Pons (tissue), 1 donor: ENCODE measurements at places on chromosomes 1 and 21.
A peak's percentile ranks its signal among the peaks of the same experiment; 100 is the strongest.

DNA sequence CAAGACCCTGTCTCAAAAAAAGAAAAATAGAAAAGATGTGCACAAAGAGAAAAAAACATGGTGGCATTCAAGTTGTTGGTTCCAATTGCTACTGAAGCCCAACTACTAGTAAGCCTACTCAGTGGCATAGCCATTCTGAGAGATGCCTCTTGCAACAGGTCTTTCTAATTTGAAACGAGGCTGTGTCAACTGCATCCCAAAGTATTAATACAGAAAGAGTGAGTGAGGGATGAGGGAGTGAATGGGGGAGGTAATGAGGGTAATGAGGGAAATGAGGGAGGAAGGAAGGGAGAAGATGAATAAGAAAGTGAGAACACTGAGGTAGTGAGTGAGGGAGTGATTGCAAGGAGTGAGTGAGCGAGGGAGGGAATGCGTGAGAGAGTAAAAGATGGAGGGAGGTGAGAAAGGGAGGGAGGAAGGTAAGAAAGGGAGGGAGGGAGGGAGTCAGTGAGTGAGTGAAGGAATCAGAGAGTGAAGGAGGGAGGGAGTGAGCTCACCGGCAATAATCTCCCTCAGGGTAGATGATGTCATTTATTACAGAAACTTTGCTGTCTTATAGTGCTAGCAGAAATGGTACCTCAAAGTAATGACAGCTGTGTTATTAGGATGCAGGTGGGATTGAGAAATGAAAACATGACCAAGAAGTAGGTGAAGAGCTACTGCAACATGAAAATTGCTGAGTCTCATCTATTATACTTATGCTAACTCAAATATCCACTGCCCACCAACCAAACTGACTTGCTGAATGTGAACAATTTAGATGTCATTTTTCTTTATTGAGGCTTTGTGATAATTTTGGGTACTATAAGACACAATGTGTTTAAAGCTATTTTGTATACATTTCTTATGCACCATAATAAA lies 75.6 kb upstream of the ADAM30 start:
- no peak for DNase-seq

GRCh38 chr21:28074676-28075075 lies 918.0 kb downstream of the LTN1 start:
- DNase-seq = no peak

DNA sequence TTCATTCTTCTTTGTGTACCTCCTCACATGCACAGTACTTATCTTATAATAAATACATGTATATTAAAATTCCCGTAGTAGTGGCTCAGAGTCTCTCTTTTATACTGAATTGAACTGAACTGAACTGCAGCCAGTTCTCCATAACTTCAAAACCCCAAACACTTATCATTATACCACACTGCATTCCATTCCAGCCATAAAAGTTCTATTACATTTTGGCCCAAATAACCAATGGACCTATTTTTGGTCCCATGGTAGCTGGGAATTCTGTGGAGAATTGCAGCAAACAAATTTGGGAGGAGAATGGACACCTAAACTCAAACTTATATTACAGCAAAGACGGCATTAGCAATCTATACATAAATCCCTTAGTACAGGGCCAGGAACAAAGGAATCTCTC lies 86.6 kb upstream of the C1orf87 start:
- DNase-seq = no peak

- DNase-seq = no peak
Observed at GRCh38 chr1:180590889-180591288, 32.1 kb downstream of the OVAAL start.

- no peak for DNase-seq
Observed at GRCh38 chr1:206778031-206778430, 5.7 kb upstream of the IL10 start.

DNA sequence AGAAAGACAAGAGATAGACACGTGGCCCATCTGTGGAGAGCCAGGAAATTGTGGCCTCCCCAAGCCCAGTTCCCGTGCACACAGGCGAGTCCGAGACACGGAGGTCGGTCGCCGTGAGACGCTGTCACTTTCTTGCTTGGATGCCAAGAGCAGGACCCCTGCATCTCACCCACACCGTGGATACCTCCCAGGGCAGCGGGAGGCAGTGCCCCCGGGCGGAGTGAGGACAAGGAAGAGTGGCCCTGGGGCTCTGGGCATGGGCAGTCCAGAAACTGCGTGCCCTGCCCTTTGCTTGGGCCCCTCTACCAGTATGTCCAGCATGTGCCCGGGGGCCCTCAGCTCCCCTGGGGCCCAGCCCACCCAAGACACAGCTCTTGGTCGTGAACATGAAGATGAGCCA lies 24.7 kb upstream of the ARHGEF16 start:
- DNase-seq = no peak

DNA sequence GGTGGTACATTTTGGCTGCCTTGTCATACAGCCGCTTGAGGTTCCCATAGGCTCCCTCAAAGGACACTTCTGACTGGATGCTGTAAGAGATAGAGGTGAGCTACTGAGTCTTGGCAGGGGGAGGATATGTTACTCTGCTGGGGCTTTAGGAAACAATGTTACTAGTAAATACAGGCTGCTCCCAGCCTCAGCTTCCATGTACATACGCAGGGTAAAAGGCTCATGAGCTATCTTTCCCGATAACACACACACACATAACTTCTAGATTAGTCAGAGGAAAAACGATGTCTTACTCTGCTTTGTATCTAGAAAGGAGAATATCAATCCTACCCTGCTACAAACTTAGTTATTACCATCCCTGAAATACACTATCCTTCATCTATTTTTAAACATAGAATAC lies 14.3 kb downstream of the SMG5 start:
- DNase-seq = no peak

DNA sequence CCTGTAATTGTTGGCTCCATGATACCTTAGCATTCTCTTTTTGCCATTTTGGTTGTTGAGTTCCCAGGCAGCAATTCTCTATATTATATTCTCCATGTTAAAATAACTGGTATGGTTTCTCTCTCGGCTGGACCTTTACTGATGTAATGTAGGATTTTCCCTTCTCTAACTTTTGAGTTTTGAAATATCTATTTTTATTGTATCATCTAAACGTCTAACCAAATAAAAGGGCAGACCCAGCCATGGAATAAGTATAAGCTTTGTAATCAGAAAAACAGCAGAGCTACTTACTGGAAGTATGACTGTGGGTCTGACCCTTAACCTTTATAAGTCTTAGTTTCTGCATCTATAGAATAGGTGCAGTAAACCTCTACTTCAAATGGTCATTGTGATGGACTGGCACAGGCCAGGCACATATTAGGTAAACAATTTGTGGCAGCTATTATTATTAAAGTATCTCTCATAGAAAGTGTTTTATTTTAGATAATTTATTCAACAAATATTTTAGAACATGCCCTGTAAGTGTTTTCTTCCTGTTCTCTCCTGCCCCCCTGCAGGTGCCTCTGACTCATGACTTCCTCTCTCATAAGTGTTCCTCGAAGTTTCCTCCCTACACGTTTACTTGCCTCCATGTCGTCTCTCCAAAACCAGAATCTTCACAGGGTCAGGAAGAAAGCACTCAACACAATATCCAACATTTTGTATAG lies 224.9 kb upstream of the FGGY start:
- DNase-seq = no peak

DNA sequence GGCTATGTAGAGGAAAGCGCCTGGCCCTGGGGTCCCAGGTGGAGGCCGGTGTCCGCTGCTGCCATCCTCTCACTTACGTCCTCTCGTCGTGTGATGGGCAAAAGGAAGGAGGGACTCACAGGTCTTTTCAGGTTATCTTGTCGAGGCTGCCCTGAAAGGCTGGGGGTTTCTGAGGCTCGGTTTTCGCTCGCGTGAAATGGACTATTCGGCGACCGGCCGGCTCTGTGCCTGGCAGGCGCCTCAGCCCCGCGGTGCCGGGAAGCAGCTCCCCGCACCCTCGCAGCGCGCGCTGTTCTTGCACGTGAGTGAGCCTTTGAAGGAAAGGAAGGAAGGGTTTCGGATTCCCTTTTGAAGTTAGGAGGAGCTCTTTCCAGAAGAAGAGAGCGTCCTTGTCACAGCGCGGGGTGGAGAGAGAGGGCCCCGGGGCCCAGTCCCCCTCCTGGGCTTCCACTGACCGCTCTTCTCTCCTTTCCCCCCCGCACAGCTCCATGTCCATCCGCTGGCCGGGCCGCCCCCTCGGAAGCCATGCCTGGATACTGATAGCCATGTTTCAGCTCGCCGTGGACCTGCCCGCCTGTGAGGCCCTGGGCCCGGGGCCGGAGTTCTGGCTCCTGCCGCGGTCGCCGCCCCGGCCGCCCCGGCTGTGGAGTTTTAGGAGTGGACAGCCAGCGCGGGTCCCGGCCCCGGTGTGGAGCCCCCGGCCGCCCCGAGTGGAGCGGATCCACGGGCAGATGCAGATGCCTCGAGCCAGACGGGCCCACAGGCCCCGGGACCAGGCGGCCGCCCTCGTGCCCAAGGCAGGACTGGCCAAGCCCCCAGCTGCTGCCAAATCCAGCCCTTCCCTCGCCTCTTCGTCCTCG lies 57.2 kb downstream of the AJAP1 start:
- no peak for DNase-seq

DNA sequence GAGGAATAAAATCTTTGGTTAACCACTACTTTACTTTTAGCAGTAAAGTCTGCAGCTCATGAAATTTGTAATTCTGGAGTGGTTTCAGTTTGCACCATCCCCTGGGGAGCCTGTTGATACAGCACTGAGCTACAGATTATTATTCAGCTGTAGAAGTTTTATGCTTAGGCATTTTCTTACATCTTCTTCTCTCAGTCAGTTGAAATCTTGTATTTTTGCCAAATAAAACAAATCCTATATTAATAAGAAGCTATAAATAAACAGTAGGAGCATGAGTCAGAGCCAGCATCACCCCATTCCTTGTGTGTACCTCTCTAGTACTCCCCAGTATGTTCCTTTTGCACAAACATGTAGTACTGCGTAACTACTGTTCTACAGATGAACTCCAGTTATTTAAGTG lies 118.9 kb downstream of the ATF6 start:
- DNase-seq = no peak

DNA sequence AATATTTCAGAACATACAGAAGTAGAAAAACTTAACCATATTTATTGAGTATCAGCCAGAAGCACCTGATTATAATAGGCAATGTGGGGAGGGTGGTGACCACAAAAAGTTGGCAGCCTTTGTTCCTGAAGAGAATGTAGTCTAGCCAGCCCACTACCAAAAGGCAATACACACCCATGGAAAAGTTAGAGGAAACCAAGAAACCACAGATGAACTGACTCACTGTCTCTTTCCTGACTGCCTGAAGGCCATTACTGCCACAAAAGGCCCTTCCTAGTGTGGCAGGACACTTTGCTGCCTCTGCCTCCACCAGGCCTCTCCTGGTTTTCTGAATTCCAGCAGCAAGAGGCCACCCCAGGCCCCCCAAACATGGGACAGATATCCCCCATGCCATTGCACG lies 14.6 kb upstream of the PROX1 start:
- DNase-seq = no peak

GRCh38 chr1:32455958-32456357 lies 8.9 kb upstream of the ZBTB8B start:
- DNase-seq = no peak

DNA sequence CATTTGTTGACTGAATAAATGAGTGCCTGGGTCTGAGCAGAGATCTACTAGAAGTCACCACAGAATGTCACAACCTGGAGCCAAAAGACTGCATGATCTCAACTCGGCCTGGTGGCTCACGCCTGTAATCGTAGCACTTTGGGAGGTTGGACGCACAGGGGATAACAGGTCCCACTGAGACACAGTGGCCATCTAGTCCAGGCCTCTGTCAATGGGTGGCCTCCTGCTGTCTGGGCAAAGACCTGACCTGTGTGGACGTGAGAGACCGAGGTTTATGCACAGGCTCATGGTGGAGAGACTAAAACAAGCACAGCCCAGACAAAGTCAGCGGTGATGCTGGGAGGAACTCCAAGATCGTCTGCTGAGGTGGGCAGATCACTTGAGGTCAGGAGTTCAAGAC lies 103.0 kb upstream of the BACE2 start:
- DNase-seq = no peak

DNA sequence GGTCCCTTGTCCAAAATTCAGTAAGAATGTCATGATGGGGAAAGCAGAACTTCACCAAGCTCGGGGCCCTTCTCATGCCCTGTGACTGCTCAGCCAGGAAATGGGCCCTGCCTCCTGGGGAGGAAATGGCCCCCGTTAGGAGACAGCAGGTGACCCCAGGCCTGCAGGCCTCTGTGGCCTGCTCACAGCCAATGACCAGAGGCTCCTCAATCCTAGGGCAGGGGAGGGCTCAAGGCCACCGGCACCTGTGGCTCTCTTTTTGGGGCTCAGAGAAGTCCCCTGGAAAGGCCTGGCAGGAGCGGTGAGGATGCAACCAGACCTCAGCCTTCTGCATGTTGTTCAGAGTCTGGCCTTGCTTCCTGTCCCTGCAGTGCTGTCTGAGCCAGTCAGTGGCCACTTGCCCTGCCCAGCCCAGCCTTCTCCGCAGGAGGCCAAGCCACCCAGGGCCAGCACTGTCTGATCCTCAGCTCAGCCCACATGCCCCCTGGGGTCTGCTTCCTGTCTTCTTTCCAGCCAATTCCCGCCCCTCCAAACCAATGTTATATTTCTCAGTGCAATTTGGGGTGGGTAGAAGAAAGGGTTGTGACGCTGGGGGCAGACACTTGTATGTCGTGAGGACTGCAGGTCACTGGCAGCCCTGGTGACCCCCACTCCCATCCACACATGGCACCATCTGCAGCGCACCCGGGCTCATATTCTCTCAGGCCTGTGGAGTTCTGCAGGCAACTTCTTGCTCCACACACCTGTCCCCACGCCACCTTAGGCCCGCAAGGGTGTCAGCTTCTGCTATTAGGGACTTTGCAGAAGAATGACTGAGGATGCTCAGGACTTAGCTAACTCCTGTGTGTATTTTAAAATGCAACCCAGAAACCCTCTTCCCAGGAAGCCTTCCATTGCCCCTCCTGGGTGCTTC lies 83.6 kb downstream of the ITPKB start:
- peak; percentile 51 for DNase-seq

DNA sequence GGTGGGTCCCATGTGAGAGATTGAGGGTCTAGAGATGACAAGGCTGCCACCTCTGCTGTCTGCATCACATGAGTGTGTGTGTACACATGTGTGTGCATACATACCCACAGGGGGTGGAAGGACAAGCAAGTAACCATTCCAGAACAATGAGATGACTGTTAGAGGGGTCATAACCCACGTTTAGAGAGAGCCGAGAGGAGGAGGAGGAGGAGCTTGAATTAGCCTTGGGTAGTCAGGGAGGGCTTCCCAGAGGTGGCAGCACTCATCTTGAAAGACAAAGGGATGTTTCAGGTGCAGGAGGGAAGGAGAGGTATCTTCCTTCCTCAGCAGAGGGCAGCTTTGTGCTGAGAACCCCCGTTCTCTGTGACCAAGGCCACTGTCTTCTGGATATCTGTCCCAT lies 21.3 kb downstream of the TNFRSF1B start:
- no peak for DNase-seq

GRCh38 chr1:101238681-101239094 lies 1.9 kb downstream of the S1PR1 start:
- DNase-seq = peak; percentile 80

GRCh38 chr21:27248814-27249213 lies 281.9 kb upstream of the ADAMTS5 start:
- no peak for DNase-seq

- DNase-seq = no peak
Observed at GRCh38 chr1:22751124-22751531, 40.5 kb downstream of the EPHB2 start.

GRCh38 chr1:19452221-19452663 lies 33.1 kb downstream of the CAPZB start:
- no peak for DNase-seq

GRCh38 chr1:204136814-204137213 lies 15.0 kb downstream of the ETNK2 start:
- no peak for DNase-seq

- DNase-seq = no peak
Observed at GRCh38 chr1:193555662-193556441, 369.4 kb upstream of the B3GALT2 start.

- no peak for DNase-seq
Observed at GRCh38 chr1:207833381-207833780, 77.5 kb downstream of the CD34 start.
